OCI-LY7 (cell line): ENCODE measurements at places on chromosomes 3 and 15. TPM values are rescaled to one million over a fixed set of nuclear protein-coding genes. Genes with fewer than 3 reads are reported as not detected.

ALDH1A2 gene
- not detected in 2 replicates for total RNA-seq

MEX3B gene
- total RNA-seq = 5.8 and 7.3 TPM in 2 replicates

HESX1 gene
- total RNA-seq = 4.7 and 6.0 TPM in 2 replicates

LSMEM2 gene
- not detected in 2 replicates for total RNA-seq

ZNF860 gene
- 22.2 and 24.2 TPM in 2 replicates for total RNA-seq
